ENCODE measurements at places on chromosomes 11 and 22.
A peak's percentile ranks its signal among the peaks of the same experiment; 100 is the strongest.

DNA sequence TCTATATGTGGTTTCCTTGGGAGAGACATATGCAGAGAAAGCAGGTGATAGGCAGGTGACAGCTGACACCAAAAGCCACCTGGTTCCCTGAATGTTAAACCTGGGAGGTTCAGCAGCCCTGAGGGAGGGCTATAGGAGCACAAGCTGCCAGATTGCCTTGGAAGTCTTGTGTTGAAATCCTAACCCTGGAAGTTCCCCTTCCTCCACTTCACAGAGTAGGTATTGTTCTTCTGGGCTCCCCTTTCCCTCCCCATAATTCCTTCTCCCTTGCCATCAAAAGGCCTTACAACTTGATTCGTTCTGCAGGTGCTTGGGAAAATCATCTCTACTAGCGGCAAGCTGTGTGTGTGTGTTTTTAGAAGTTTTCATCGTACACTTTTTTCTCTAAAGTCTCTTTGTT lies 5.4 kb downstream of the LDLRAD3 start:
- DNase-seq: no peak

DNA sequence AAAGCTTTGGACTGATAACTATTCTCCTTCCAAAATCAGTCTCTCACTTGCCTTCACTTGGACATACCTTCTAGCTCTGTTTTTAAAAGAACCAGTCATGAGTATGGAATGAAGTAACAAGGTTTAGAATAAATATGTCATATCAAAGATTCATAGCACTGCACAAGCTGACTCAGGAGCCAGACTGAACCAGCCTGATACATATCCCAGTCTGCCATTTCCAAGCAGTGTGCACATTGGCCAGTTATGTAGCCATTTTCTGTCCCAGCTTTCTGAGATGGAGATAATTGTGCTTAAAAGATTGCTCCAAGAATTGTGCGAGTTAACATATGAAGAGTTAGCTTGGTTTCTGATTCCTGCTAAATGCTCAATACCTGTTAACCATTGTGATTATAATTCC lies 311.3 kb downstream of the C11orf87 start:
- no peak for DNase-seq

- no peak for DNase-seq
These were observed 10.2 kb upstream of the CBX6 start for GRCh38 chr22:38881997-38882879.

DNA sequence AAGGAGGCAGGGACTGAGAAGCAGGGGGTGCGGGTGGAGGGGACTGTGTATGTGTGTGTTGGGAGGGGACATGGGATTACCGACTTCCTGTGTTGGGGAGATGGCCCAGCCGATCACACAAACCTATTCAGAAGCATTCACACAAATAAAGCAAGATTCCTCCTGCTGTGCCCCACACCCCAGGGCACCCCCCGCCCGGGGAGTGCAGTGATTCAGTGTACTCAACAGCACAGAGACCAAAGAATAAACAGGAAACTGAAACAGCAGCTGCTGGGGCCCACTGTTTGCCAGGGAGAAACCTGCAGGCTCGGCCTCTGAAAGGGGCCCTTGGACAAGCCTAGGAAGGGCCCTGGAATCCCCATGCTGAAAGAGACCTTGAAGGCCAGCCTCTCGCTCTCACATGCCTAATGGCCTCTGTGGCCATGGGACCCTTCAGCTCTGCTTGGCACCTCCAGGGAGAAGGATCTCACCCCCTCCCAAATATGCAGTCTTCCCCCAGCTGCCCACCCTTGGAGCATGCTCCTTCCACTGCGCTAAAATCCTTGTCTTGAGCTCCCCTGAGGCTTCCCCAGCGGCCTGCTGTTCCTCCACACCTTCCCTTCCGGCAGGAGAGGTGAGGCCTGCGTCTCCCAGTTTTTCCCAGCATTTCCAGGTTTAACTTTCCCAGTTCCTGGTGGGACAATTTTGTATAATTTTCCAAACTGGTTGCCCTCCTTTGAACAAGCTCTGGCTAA lies 72.9 kb downstream of the CSNK2A3 start:
- no peak for DNase-seq

- no peak for DNase-seq
These were observed 133.9 kb upstream of the UBASH3B start for GRCh38 chr11:122521626-122522025.

- DNase-seq: peak; percentile 61
These were observed 3.4 kb upstream of the SCUBE1 start for GRCh38 chr22:43346521-43346929.

GRCh38 chr22:47068626-47068996 lies 306.2 kb downstream of the TBC1D22A start:
- DNase-seq: no peak

GRCh38 chr11:12259956-12260355 lies 117.4 kb upstream of the PARVA start:
- DNase-seq: no peak
